ENCODE measurements at places on chromosomes 12 and 14.

DNA sequence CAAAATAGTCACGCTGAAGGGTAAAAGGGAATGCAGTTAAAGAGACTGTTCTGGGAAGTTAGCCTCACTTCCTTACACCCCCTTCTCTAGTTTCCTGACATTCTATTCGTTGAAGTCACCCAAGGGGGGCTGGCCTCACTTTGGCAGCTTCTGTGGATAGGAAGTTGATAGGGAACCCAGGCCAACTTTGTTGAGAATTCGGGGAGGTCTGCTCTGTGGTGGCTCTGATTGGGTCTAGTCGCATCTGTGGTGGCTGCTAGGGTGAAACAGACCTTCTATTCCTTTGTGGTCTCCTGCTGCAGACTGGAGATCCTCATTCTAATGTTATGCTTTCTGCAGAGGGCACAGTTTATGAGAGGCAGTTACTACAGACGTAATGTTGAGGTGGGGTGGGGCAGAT lies 28.8 kb upstream of the GZMB start:
- DNase-seq: peak; percentile 52

GRCh38 chr14:87241018-87241768 lies 751.8 kb downstream of the GALC start:
- no peak for DNase-seq

DNA sequence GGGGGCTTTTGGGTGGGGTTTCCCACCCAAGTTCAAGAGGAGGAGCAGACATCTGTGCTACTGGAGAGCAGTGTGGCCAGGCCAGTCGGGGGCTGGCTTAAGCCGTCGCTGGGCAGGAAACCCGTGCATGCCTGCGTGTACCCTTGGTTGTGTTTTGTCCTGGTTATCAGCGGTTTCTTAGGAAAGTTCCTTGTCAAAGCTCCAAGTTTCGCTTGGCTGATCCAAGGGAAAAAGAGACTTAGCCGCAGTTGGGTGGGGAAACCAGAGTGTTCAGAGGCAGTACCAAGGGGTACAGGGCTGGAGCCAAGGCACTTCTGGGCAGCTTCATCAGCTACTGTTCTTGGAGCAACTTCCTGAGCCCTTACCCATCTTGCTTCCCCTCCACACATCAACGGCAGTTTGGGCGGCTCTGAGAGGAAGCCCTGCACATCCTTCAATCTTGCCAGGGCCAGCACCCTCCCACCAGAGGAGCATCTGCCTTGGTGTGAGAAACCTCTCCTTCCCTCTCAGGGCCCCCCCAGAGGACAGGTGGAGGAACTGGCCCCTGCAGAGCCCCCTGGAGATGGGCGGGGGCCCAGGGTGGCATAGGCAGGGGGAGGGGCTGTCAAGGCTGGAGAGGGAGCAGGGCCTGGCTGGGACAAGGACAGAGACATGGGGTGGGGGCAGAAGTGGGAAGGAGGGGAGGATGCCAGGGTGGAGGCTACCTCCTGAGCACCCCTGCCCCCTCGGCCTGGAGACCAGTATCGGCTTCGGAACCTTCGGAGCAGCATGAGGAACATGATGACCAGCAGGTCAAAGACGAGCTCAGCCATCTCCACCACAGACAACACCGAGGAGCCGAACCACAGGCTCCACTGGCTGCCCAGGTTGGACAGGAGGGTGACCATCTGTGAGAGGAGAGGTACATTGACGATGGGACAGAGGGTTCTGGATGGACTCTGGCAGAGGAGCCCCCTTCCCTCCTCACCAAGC lies 5.8 kb upstream of the TNFRSF1A start:
- peak; percentile 48 for DNase-seq

DNA sequence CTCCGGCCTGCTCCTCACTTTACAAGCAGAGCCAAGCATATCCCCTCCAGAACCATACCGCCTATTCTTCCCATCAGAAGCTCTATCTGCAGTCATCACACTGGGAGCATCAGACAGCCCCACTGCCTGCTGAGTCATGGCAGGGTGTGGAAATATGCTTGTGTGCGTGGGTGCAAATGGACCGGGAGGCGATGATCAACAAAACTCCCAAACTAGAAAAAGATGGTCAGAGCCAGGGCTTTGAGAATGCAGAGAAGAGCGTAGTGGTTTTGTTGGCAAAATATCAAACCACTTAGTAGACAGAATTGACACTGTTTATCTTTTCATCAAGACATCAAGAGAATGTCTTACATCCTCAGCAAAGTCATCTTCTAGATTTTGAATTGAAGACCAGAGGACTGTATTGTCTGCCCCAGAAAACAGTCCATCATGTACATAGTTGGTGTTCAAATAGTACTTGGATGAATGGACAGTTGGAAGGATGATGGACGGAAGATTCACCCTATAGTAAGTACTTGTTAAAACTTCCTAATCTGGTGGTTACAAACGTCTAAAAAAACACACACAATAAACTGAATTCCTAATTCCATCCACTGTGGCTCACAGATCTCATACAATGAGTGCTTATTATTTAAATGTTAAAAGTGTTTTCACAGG lies 54.9 kb downstream of the VWF start:
- no peak for DNase-seq

- DNase-seq: peak; percentile 48
These were observed 7.2 kb upstream of the GPR84 start for GRCh38 chr12:54371328-54372112.

- DNase-seq: no peak
These were observed 252.5 kb downstream of the RPL10L start for GRCh38 chr14:46399049-46399448.

DNA sequence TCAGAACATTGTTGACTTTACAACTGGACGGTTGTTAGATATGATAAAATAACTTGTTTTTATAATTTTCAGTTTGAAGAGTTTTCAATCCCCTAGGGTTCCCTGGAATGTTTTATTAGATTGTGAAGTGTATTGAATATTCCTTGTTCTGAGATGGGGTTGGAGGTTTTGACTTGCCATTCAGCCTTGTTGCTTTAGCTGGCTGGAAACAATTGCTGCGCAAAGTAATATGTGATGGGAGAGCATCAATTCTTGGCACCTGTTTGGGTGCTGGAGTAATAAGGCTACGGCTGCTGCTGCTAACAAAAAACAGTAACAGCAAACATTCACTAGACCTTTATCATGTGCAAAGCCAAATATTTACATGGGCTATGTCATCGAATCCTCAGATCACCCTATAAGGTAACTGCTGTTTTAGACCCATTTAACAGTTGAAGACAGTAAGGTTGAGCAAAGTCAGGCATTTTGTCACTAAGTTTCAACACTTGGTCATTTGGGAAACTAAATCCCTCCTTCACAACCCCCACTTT lies 241.0 kb upstream of the TBX3 start:
- no peak for DNase-seq

GRCh38 chr14:57889245-57889644 lies 23.4 kb upstream of the SLC35F4 start:
- DNase-seq: no peak

GRCh38 chr12:109554761-109555160 lies 18.5 kb downstream of the MMAB start:
- no peak for DNase-seq

GRCh38 chr14:52917735-52918134 lies 33.1 kb downstream of the FERMT2 start:
- DNase-seq: no peak

GRCh38 chr12:98901189-98901588 lies 256.1 kb downstream of the APAF1 start:
- peak; percentile 66 for DNase-seq

GRCh38 chr14:74620497-74620921 lies 8.5 kb upstream of the LTBP2 start:
- peak; percentile 66 for DNase-seq

DNA sequence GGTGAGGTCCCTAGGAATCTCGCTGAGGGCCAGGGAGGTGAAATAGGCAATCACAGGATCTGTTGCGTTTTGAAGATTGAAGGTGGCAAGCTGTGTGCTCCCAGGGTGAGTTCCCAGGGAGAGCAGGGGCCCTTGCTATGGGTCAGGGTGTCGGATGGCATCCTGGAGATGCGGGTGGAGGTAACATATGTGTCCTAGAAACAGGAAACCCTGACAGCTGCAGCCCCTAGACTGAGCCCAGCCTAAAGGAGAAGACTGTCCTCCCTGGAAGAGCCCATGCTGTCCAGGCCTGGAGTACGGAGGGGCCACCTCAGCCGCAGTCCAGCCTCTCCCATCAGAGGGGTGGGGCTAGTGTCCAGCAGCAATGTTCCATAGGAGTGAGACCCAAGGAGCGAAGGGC lies 194.2 kb downstream of the NTF3 start:
- DNase-seq: no peak

DNA sequence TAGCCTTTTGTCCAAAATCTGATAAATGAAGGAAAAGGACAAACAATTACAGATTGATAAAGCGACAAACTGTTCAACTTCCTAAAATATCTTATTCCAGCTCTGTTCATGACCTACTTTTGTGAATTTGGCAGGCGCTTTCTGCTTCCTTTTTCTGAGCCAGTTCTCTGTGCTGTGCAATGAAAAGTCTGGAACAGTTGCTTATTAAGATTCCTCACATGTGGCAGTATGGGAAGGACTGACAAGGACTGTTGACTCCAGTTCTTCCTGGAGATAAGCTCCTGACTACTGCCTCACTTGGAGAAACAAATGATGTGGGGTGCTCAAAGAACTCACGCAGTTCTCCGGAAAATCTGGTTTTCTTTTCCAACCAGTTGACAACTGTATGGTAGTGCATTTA lies 58.3 kb upstream of the ANP32D start:
- no peak for DNase-seq

- no peak for DNase-seq
These were observed 101.8 kb downstream of the CNTN1 start for GRCh38 chr12:40794087-40794486.

- DNase-seq: no peak
These were observed 246.7 kb downstream of the TTC6 start for GRCh38 chr14:37842106-37842505.

DNA sequence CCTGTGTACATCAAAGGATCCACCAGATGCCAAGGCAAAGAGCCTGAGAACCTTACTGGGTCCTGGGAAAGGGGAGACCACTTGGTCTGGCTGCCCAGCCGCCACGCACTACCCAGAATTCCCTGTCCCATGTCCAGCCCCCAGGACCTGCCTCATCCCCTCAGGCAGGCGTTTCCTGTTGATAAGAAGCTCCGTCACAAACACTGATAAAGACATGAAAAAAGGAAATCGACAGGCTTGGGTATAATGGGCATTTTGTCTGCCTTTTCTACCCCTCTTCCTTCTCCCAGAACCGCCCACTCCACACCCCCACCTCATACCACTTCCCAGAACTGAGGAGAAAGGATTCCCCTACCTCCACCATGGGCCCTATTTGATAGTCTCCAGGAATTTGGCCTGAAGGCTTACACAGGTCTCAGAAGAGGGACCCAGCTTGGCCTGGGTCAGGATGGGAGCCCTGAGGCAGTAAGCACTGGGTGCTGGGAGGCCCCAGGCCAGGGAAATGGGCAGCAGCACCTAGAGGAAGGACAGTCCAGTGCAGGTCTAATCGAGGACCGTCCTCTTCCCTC lies 18.8 kb downstream of the ACVRL1 start:
- DNase-seq: peak; percentile 48

DNA sequence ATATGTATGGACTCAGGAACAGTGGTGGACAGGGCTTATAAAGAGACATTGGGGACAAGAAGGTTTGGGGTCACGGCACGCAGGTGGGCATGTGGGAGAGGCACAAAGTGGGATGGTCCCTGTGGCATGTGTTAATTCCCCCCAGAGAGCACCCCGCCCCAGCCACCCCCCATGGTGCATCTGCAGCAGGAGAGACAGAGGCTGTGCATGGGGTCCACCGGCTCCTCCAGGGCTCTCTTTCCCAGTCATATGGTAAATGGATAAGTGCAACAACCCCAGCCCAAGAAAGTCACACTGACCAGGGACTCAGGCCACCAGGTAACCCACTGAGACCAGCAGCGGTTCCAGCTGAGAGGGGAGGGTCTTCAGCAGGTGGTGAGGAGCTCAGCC lies 242.1 kb downstream of the BCL11B start:
- DNase-seq: peak; percentile 40

- no peak for DNase-seq
These were observed 468.0 kb downstream of the FUT8 start for GRCh38 chr14:65880507-65880906.

DNA sequence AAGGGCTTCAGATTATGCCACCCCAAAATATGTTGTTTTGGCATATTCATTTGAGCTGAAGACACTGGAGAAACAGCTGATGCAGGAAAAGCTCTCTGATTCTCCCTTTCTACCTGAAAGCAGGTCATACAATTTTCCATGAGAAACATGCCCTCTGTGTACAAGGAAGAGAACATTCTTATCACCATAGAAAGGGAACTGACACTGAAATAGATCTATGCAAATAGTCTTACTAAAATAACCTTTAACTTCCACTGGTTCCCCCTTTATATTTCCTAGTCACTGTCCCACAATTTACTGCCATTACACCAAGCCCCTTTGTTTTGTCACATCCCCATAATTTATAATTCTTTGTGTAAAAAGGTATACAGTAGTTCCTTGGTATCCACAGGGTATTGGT lies 9.6 kb upstream of the PHC1 start:
- DNase-seq: no peak

GRCh38 chr12:52568111-52568510 lies 5.5 kb downstream of the KRT74 start:
- no peak for DNase-seq

All from endodermal cell (in vitro differentiated cells).